Camera-type eye (tissue), 1 donor: ENCODE measurements at places on chromosomes 12 and 14. TPM values are rescaled to one million over a fixed set of nuclear protein-coding genes. Genes with fewer than 3 reads are reported as not detected.

The KRT71 gene
- total RNA-seq, result 0.77 TPM

The SERPINA9 gene
- total RNA-seq, result not detected

The ARHGEF25 gene
- total RNA-seq, result 53.5 TPM

The MYO1H gene
- 0.82 TPM for total RNA-seq

The KRT5 gene
- total RNA-seq, result 182 TPM

The CIDEB gene
- 17.5 TPM for total RNA-seq

The FAM216A gene
- 16.7 TPM for total RNA-seq

The SLCO1C1 gene
- total RNA-seq, result 8.8 TPM

The CDCA3 gene
- 6.3 TPM for total RNA-seq

The FERMT2 gene
- 102 TPM for total RNA-seq

The TMEM63C gene
- 1.6 TPM for total RNA-seq

The C14orf93 gene
- total RNA-seq, result 14.9 TPM

The TC2N gene
- 12.0 TPM for total RNA-seq
